ENCODE measurements at places on chromosomes 16 and 17.

DNA sequence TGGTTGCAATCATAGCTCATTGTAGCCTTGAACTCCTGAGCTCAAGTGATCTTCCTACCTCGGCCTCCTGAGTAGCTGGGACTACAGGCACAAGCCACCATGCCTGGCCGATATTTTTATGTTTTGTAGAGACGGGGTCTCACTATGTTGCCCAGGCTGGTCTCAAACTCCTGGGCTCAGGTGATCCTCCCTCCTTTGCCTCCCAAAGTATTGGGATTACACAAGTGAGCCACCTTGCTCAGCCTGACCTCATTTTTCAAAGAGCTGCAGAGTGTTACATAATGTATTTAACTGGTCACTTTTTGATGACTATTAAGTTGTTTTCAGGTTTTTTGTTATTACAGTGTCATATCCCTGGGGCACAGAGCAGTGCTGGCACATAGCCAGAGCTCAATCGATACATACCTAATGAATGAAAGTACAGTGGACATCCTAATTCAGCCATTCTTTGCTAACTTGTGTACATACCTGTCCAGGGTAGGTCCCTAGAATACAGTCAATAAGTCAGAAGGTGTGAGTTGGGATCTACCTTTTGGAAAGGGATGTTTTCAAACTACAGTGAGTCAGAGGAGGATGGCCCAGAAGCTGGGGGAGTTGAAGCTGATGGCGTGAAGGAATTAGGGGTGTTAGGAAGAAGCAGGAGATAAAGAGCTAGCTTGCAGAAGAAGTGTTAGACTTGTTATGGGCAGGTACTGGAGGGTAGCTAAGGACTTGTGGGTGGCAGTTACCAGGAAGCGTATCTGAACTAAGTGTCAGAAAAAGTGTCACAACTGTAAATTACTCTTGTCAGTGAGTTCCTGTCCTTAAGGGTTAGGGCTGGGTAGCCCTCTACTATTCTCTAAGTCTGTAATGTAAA lies 20.1 kb upstream of the CYLD start:
- DNase-seq = no peak

- no peak for DNase-seq
These were observed 436 bp downstream of the SPAG5 start for GRCh38 chr17:28598389-28598788.

DNA sequence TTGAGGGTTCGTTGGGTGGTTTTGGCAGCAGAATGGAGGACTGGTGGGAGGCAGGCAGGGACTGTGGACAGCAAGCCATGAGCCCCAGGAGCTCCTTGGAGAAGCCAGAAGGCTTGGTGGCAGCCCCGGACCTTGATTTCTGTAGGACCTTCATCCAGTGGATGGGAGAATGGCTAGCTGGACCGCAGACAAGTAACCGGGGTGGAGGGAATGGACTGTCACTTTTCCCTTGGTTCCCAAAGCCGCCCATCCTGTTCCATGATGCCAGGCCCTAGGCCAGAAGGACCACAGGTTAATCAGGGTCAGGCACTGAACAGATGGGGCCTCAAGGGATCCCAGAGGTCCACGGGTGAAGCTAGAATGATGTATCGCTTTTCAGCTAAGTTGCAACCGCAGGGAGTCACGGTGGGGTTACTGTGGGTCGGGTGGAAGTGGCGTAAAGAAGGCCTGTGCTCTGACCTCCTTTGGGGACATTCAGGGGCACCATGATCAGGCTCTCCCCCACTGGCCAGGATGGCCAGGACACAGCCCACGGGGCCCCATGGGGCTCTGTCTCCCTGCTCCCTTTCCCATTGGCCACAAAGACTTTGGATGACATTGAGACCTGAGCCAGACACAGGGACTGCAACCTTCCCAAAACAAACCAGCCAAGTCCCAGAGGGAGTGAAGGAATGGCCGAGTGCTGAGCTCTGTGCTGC lies 66.9 kb upstream of the MRTFB start:
- DNase-seq = no peak

DNA sequence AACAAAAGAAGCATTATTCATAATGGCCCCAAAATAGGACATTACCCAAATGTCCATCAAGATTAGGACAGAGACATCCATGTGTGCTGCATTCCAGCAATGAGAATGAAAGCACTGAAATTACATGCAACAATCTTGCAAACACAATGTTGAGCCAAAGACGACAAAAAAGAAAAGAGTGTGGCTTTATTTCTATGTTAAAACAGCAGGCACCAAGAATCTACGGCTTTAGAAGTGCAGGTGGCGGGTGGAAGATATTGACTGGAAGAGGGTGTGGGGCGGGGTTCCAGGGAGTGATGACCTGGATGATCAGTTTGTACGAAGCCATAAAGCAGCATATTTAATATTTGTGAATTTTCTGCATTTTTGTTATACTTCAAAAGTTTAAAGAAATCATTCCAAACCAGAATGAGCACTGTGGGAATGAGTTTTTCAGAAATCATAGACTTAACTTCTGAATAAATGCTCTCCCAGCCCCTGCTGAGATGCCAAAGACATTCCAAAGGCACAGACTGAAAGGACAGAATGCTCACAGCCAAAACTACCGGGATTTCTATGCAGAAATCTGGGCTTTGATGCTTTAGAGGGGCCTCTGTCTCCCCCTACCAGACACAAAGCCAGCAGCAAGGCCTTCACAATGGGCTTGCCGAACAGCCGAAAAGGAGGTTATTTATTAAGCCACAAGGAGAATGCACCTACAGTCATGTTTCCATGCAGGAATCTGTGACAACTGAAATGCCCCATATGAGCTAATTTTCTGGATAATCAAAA lies 361.6 kb downstream of the GRIN2A start:
- DNase-seq = no peak

GRCh38 chr16:57728336-57729181 lies 7.0 kb upstream of the KATNB1 start:
- no peak for DNase-seq
